Stimulated activated CD4-positive, alpha-beta T cell treated with anti-CD3 and anti-CD28 coated beads, Interleukin-1b, Interleukin-23, amount 100 ng/mL, for 1 hour (primary cell): ENCODE measurements at places on chromosomes 1 and 21.

DNA sequence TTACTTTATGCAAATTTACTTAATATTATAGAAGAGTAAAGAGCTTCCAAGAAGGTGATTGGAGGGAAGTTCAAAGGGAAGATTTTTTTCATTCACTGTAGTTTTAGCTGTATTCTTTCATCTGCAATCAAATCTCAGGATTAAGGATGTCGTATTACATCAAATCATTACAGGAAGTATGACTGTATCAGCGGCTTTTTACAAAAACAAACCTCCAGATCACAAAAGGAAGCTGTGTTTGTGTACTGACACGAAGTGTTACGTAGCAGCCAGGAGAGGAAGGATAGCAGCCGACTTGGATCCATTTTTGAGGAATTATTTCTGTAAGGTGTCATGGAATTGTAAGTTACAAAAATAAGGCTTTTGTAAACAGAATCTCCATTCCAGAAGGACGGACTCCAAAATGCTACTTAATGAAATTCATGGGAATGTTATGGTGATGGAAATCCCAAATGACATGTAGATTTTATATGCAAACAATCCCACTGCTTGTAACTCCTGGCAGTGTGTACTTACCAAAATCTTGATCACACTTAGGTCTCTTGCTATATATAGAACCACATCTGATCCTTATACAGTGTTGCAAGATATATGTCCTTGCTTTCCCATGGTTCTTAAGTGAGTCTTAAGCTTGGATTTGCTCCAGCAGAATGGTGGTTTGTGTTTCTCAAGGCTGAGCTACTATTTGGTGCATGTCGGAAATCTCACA, 49.8 kb downstream of the KCNJ15 start:
- DNase-seq: no peak

DNA sequence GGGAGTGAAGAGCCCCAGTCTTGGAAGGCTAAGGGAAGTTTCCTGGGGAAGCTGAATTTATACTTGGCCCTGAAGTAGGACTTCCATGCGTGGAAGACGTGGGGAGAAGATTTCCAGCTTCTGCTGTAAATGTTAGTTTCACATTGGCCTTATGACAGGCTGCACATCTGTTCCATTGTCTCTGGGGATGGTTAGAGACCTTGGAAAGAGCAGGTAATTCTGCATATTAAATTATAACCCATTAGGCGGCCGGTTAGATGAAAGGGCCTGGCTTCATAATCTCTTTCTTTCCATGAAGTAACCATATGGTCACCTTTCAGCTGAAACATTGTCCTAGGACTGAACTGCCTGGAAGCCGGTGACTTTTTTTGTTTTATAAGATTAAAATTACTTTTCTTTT, 37.5 kb downstream of the DPT start:
- DNase-seq: no peak

- no peak for DNase-seq
Measured at GRCh38 chr1:192610112-192610889, 25.6 kb upstream of the RGS13 start.

- peak; percentile 64 for DNase-seq
Measured at GRCh38 chr1:23809751-23810171, 9.2 kb upstream of the GALE start.

DNA sequence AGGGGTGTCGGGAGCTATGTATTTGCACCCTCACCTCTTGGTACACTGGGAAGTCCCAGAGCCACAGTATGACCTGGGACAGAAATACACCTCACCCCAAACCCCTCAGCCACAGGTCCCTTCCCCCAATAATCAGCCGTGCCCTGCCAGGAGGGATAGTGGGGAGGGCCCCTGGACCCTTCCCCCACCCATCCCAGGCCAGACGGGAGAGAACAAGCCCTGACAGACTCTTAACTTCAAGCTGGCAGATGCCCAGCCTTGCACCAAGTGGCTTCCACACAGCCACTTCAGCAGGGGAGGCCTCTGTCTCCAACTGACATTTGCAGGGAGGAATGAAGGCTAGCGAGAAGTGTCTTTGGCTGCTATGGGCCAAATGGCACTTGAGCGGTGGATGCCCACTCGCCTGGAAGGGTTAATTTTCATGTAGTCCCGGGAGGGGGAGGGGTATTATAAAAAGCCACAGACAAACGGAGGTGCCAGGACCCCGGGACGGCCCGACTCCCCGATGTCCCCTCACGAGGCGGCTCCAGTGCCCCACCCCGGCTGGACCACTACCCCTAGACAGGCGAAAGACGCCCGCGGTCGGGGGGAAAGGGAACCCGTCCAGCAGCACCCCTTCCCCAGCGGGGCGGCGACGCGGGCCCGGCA, 495 bp downstream of the SYNC start:
- DNase-seq: no peak
